ENCODE measurements at places on chromosomes 12 and 14.

GRCh38 chr12:117684471-117684870 is 284.3 kb downstream of the KSR2 start:
- DNase-seq: no peak

- DNase-seq: no peak
Observed at GRCh38 chr12:13209436-13210235, 13.1 kb downstream of the EMP1 start.

- DNase-seq: no peak
Observed at GRCh38 chr14:71021347-71022011, 114.2 kb downstream of the PCNX1 start.

GRCh38 chr14:58752771-58753201 is 115.0 kb downstream of the DACT1 start:
- no peak for DNase-seq

- no peak for DNase-seq
Observed at GRCh38 chr12:124326104-124326503, 31.2 kb downstream of the RFLNA start.

GRCh38 chr14:69682136-69682535 is 70.7 kb downstream of the SUSD6 start:
- DNase-seq: no peak

DNA sequence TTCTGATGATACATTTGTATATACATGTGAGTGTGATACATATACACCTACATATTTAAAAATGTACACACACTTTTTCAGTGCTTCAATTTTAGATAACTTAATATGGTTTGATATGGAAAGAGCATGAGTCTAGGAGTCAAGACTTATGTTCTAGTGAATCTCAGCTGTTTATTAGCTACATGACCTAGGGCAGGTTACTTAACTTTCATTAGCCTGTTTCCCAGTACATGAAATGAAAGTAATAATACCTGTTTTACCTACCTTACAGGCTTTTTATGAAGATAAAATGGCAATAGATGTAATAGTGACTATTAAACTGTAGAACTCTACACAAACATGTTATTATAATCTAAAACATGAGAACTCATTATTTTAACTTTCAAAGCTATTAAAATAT is 39.5 kb downstream of the KIF21A start:
- DNase-seq: no peak

DNA sequence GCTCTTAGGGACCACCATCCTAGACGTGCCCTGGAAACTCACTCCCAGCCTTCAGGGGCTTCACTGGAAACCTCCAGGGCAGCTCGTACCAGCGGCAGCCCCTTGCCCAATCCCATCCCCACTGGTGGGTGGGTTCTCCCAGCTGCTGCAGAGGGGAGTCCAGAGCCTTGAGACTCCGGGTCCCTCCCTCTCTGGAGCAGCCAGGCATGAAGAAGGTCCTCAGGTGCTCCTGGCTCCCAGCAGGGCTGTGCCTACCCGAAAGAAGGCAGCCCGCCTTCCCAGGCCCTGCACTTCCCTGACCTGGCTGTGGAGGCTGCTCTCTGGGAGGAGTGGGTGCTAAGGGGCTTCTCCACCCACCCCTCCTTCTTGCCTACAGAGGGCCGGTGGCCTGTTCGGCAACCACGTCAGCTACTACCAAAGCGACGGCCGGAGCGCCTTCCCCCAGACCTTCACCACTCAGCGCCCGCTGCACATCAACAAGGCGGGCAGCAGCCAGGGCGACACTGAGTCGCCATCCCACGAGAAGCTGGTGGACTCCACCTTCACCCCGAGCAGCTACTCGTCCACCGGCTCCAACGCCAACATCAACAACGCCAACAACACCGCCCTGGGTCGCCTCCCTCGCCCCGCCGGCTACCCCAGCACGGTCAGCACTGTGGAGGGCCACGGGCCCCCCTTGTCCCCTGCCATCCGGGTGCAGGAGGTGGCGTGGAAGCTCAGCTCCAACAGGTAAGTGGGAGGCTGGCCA is 115.5 kb upstream of the FKBP4 start:
- no peak for DNase-seq

DNA sequence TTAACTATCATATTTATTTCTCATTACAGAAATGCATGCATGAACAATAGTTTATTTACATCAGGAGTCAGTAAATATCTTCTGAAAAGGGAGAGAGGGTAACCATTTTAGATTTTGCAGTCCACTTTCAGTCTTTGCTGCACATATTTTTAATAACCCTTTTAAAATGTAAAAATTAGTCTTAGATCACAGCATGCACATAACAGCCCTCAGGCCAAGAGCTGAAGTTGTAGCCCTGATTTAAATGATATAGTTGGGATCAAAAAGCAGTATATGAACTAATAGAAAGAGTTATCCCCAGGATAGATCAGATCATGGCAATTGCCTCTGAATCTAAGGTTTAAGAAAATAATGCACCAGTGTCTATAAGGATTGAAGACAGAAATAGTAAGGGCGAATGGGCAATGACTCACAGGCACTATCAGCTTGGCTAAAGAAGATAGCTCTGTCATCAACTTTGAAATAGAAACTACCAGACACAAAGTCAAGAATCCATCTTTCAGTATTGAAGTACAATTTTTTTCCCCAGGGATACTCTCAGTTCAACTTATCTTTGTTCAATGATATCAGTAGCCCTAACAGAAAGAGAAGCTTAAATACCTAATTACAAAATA is 13.1 kb upstream of the CLEC7A start:
- no peak for DNase-seq

DNA sequence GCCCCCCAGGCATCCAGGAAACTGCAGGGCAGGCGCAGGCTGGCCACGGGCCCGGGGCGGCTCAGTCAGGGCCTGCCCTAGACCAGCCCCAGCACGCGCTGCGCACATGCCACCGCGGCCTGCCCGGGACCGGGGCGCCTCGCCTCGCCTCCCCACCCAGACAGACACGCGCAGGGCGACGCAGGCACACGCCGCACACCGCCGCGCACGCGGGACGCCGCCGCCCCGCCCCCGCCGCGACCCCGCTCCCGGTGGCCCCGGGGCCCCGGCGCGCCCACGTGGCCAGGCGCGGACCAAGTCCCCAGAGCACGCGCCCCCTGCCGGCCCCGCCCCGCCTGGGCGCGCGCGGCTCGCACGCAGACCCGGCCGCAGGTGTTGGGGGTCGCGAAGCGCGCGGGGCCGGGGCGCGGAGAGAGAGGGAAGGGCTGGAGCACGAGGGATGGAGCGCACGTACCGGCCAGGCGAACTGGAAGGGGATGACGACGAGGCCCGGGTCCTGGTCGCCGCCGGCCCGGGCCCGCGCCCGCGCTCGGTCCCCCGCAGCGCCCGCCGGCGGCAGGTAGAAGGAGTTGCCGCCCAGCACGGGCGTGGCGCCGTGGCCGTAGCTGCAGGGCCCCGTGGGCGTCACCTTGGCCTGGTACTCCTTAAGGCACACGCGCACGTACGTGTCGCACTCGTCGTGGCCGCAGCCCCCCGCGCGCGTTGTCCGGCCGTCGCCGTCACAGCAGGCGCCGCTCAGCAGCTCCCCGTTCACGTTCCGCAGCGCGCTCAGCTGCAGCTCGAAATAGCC is 1.1 kb downstream of the JAG2 start:
- no peak for DNase-seq

DNA sequence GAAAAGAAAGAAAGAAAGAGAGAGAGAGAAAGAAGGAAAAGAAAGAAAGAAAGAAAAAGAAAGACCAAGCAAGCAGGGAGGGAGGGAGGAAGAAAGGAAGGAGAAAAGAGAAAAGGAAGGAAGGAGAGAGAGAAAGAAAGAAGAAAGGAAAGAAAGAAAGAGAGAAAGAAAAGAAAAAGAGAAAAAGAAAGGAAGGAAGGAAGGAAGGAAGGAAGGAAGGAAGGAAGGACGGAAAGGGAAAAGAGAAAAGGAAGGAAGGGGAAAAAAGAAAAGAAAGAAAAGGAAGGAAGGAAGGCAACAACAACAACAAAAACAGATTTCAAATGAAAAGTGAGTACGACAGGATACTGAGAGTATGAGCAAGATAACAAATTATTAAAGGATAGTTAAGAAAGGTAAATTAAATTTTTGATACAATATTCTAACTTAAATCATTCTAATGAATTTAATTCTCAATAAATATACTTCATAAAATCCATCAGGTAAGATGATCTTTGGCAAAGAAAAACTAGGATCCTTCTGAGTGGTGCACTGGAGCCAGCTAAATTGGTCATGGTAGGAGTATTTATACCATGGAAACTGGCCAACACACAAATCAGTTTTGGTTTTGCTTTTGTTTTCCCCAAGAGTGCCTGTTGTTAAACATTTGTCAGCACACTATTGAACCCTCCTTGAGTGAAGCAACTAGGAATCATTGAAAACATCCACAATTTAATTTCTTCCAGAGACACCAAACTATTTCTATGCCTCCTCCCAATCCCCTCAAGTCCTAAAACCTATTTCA is 56.1 kb upstream of the DYRK2 start:
- DNase-seq: no peak

DNA sequence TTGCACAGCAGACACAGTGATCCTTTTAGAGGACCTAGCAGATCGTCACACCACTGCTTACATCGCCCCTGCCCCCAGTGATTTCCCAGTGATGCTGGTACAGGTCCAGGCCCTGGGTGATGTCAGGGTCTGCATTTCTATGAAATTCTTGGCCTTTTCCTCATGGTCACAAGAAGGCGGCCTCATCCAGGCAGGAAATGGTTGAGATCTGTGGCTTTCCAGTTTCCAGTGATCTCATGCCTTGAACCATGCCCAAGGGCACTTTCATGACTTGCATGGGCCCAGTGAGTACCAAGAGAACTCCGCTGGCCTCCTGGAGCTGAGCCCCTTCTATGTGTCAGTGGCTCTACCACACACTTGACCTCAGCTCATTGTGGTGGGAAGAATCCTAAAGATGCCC is 41.9 kb upstream of the BDKRB2 start:
- DNase-seq: no peak

DNA sequence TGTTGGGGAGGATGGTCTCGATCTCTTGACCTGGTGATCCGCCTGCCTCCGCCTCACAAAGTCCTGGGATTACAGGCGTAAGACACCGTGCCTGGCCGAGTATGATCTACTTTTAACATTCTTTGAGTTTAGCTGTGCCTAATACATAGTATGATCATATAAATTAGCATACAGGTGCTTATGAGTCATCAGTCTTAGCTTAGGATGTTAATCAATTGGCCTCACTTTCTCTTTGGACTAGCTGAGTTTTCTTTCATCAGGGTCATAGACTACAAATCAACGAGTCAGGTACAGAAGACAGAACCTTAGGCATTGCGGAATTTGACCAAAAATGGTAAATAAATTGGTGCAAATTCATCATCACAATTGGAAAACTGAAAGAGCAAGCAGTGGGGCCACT is 2.2 kb downstream of the SLC25A21 start:
- no peak for DNase-seq

DNA sequence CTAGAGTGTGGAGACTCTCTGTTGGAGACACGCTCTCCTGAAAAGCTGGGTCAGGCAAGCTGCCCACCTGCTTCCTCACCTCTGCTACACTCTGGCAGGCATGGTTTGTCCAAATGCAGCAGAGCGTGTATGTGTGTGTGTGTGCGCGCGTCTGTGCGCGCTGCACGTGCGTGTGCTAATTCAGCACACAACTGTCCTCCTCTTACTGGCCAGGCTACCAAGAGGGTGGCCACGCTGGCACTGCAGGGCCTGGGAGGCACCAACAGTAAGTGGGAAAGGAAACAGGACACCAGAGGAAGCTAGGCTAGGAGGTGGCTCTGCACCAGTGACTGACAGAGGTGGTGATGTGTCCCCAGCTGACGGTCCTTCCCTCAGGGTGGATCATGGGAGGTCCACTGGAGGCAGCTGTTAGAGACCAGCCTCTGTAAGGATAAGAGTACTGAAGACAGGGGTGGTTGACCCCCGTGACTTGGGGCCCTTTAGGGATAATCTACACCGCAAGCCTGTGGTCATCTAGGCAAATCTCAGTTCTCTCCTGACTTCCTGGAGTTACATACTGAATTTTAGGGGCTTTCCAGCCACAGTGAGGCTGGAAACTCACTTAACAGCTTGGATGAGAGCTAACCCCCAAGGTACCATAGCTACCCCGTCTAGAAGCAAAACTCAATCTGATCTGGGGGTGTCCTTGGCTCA is 15.6 kb upstream of the TFCP2 start:
- DNase-seq: no peak

DNA sequence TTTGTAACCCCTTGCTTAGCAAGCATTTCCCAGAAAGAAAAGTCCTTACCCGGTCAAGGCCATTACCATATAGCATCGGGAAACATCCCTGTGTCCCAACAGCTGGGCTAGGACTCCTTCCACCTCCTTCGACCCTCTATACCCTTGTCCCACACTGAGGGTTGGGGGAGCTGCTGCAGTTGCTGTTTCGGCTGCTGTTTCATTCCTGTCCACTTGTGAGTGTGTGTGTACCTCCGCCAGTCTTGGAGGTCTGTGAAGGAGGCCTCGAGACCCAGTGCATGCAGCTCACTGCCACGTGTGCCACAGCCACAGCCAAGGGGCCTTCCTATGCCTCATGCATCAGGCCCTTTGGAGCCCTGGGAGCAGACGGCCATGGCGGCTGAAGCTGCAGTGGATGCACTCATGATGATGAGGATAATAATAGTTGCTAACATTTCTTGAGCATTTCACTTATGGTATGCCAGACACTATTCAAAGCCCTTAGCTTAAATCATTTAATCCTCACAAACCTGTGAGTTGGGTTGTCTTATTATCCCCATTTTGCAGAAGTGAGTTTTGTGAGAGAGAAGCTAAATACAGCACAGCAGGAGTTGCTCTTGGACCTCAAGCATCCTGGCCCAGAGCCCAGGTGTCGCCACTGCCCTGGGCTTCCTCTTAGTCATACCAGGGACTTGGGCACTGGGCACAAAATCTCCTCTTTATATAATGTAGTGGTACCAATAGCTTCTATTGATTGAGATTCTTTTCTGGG is 156.5 kb downstream of the PRKCH start:
- DNase-seq: no peak

GRCh38 chr12:77522247-77522646 is 308.4 kb upstream of the NAV3 start:
- no peak for DNase-seq

GRCh38 chr12:12229556-12230092 is 37.2 kb downstream of the LRP6 start:
- DNase-seq: no peak

Measured in stimulated activated CD4-positive, alpha-beta T cell treated with anti-CD3 and anti-CD28 coated beads, Interleukin-2, amount 100 ng/mL, for 48 hours (primary cell).